ENCODE measurements at places on chromosomes 7 and 10.

- peak; percentile 29 for DNase-seq
Measured at GRCh38 chr10:59905066-59905730, 1.2 kb downstream of the CCDC6 start.

GRCh38 chr10:77456414-77456813 is 181.2 kb downstream of the KCNMA1 start:
- DNase-seq: no peak

GRCh38 chr7:139918480-139918879 is 89.4 kb downstream of the TBXAS1 start:
- DNase-seq: no peak

DNA sequence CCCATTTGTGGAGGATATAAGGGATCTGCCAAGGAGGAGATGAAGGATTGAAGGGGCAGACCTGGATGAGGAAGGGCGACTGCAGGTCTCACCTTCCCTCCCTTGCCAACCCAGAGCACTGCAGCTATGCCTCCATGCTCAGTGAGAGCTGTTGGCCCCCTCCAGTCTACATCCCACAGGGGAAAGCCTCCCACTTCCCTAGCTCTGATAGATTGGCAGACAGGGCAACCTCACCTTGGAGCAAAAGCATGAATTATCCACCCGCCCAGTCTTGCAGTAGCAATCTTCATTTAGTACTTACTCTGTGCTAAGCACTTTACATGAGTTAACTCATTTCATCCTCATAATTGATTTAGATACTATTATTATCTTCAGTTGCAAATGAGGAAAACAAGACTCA is 70.4 kb upstream of the SMNDC1 start:
- DNase-seq: no peak

DNA sequence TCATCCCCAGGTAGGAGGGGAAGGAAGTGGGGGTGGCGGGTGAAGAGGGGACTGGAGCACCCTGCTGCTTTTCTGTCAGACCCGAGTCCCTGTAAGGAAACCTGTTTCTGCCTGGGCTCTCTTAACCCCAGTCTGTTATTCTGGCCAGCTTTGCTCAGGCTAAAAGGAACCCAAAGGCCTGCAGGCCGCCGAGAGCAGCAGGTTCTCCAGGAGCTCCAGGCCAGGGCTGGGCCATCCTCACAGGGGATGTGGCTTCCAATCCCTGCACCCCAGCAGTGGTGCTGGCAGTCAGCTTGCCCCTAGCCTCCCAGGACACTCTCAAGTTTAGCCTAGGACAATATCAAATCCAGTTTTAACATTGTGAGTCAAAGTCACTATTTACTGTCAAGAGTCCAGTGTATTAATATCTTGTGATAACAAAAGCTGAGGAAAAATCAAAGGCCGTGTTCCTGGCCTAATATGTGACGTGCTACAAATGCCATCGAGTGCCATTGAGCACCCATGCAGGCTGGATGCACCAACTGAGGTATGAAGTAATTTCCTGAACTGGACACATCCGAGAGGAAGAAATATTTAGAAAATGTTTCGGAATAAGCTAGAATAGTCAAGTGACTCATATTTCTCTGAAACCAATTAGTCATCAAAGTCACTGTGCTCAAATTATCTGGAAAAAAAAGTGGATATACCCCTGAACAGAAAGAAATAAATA is 7.0 kb downstream of the PKD1L1 start:
- DNase-seq: no peak

DNA sequence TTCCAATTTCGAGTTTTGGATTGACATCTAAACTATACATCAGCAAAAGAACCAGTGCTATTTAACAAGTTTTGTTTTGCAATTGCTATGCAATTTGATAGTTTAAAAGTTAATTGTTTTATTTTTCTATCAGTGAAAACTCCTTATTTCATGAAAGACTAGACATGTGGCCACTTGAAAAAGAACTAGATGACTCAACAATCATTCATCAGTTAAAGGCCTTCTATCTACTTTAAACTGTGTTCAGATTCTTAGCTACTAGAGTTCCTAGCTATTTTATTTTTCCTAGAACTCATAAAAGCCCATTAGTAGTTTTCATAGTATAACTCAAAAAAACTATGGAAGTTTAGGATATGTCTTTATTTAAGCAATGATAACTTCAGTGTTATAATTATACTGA is 104.6 kb upstream of the LSM8 start:
- DNase-seq: no peak

DNA sequence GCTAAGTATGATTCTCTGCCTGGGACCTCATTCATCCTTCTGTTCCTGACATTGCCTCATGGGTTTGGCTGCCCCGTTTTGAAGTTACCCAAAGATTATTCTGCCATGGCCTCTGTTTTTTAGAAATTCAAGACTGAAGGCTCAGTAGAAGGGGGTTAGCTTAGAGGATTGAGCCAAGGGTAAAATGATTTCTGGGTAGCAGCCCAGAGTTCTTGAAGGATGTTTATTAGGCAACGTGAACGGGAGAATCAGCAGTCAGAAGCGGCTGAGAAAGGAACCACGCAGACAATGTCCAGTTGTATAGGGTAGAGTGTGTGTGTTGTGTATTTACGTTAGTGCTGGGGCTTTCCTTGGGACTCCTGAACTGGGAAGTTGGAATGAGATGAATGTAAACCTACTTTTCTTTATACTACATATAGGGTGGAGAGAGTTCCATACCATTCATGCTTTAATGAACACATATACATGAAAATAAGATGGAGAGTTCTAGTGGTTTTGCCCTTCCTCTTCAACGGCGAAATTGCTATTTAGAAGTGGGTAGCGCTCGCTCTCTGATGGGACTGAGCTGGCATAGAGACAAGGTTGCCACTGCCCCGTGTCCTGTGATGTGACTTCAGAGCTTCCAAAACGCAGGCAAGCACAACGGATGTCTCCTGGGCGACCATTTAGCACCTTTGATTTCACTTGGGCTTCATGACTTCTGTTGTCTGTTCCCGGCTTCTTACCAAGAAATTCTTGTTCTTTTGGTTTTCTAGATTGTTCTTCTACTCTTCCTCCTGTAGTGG is 35.0 kb upstream of the IL15RA start:
- DNase-seq: no peak

GRCh38 chr10:46236941-46237681 is 49.7 kb upstream of the ANTXRL start:
- no peak for DNase-seq

- no peak for DNase-seq
Measured at GRCh38 chr10:80647173-80647833, 109.6 kb downstream of the SH2D4B start.

- DNase-seq: no peak
Measured at GRCh38 chr7:133528796-133529195, 275.9 kb downstream of the EXOC4 start.

- DNase-seq: peak; percentile 14
Measured at GRCh38 chr7:88546808-88547207, 212.7 kb upstream of the ZNF804B start.

GRCh38 chr10:131162211-131162610 is 149.3 kb downstream of the TCERG1L start:
- DNase-seq: no peak

Data from CD4-positive, alpha-beta T cell treated with Interleukin-10 for 1 hour (primary cell).